ENCODE measurements at places on chromosomes 3 and 15.
A peak's percentile ranks its signal among the peaks of the same experiment; 100 is the strongest.

DNA sequence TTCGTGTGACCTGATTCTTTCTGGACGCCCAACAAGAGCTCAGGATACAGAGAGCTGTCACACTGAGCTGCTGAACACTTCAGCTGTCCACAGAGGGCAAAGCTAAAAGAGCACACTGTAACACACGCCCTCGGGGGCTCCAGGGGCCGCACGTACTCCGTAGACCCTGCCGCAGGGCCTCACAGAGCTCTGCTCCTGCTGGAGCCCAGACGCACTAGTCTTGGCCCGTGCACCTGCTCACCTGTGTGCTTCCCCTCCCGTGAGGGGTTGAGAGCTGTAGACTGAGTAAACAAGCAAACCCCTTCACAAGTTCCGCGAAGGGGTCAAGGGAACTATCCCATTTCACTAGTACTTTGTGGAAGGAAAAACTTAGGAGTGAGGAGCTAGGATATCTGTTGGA, 30.7 kb upstream of the TUSC7 start:
- DNase-seq, result no peak

- DNase-seq, result peak; percentile 97
Measured at GRCh38 chr3:129238945-129239705, 10.3 kb upstream of the COPG1 start.

GRCh38 chr3:27224197-27224596, 145.0 kb downstream of the NEK10 start:
- DNase-seq, result no peak

DNA sequence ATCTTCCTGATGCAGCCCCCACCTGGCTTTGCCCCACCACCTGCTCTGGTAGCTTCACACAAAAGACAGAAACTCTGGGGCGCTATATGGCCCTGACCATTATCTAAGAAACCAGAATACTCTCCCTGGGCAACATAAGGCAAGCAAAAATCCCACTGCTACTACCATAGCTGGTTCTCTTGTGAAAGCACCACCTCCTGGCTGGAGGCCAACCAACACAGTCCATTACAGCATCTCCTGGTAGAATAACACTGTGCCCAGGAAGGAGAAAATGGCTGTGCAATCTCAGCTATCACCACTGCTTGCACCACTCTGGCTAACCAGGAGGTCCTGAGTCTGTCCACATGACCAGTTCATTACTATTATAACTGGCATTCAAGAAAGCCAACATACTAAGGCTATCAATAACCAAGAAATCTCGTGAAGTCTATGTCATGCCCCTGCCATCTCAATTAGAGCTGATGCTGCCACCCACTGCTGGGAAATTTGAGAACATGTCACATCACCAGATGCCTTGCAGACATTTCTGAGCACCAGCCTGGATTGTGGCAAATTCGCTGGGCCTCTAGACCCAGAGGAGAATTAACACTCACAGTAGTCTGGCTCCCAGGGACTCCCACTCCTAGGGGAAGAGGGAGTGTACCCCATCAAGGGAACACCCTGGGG, 1114.8 kb downstream of the ROBO2 start:
- no peak for DNase-seq

GRCh38 chr3:186172353-186172752, 63.5 kb upstream of the ETV5 start:
- no peak for DNase-seq

DNA sequence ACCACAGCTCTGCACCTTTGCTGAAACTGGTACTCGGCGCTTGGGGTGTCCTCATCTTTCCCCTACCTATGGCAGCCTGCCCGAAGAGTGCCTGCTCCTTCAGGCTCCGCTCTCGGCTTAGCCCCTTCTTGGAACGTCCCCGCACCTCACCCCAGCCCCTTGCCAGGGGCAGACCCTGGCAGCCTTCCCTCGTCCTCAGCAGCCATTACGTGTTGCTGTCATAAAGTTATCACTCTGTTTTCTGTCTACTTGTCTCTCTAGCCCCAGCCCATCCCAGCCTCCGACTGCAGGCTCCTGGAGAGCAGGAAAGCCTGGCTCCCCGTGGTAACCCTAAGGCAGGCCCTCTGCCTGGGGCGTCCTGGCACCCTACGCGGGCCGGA, 5.1 kb upstream of the BAHD1 start:
- DNase-seq, result no peak

- no peak for DNase-seq
Measured at GRCh38 chr15:31550211-31550977, 223.8 kb downstream of the KLF13 start.

- peak; percentile 50 for DNase-seq
Measured at GRCh38 chr15:90561344-90562244, 31.9 kb downstream of the CRTC3 start.

- peak; percentile 27 for DNase-seq
Measured at GRCh38 chr3:29335438-29335837, 54.6 kb downstream of the RBMS3 start.

- DNase-seq, result no peak
Measured at GRCh38 chr15:100893964-100894295, 14.3 kb downstream of the ALDH1A3 start.

DNA sequence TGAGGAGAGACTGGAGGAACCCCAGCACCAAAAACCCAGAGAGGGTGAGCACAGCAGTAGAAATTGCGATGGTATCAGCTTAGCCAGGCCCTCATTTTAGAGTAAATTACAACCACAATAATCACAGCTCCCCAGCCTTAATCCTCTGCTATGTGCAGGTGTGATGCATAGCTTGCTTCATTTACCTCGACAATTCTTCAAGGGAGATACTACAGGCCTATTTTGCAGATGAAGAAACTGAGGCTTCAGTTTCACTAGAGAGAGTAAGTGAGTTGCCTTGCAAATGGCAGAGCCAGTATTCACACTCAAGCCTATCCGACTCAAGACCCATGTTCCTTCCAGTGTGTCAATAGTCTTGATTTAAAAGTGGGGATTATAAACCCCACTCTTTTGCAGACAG, 33.4 kb downstream of the LSM3 start:
- no peak for DNase-seq

GRCh38 chr3:30342318-30343060, 263.9 kb upstream of the TGFBR2 start:
- no peak for DNase-seq

- no peak for DNase-seq
Measured at GRCh38 chr3:177772908-177773557, 575.8 kb upstream of the TBL1XR1 start.

- DNase-seq, result no peak
Measured at GRCh38 chr15:84785053-84785452, 32.1 kb upstream of the ALPK3 start.

GRCh38 chr15:49255966-49256759, 86.1 kb downstream of the GALK2 start:
- DNase-seq, result no peak

GRCh38 chr3:109355625-109356441, 18.5 kb upstream of the DPPA4 start:
- DNase-seq, result no peak

GRCh38 chr3:25662736-25663320, 1.9 kb downstream of the TOP2B start:
- DNase-seq, result no peak

GRCh38 chr15:42375252-42375651, 16.0 kb downstream of the CAPN3 start:
- no peak for DNase-seq

- no peak for DNase-seq
Measured at GRCh38 chr3:40465111-40465407, 7.9 kb downstream of the RPL14 start.

GRCh38 chr15:37820380-37821128, 113.9 kb upstream of the TMCO5A start:
- no peak for DNase-seq

DNA sequence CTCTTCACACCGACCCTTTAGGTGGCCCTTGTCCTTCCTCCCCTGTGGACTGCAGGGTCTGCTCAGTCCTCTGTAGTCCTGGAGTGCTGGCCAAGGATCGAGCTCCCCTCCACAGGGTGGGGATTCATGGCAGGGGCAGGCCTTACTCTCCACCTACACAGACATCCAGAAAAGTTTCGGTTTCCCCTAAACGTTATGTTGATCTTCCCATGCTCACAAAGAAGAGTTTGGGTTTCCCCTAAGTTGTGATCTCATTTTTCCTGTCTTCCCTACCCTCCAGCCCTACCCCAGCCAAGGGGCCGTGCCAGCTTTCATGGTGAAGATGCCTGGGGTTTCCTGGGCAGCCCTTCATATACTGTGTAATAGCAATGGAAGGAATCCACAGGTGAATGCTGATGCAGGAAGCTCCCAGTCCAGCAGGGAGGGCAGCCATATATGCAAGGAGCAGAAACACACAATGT, 10.3 kb downstream of the STOML1 start:
- no peak for DNase-seq

- no peak for DNase-seq
Measured at GRCh38 chr3:128367221-128367620, 99.5 kb downstream of the DNAJB8 start.

GRCh38 chr3:14452740-14453710, 50.6 kb downstream of the SLC6A6 start:
- DNase-seq, result no peak

DNA sequence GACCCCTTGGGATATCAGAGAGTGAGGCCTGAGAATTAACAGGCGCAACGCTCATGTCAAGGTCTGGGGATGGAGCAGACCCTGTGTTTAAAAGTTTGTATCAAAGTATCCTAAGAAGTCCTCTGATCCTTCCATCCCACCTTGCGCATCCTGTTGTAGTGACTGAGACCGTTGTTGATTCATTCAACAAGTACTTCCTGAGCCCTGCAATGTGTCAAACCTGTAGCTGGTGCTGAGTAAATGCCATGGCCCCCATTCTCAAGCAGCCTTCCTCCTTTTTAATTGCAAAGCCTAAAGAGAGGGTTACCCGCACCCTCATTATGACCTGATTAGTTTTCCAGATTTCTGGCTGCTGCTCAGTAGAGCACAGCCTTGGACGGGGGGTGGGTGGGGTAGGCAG, 46.4 kb downstream of the RPLP1 start:
- no peak for DNase-seq

DNA sequence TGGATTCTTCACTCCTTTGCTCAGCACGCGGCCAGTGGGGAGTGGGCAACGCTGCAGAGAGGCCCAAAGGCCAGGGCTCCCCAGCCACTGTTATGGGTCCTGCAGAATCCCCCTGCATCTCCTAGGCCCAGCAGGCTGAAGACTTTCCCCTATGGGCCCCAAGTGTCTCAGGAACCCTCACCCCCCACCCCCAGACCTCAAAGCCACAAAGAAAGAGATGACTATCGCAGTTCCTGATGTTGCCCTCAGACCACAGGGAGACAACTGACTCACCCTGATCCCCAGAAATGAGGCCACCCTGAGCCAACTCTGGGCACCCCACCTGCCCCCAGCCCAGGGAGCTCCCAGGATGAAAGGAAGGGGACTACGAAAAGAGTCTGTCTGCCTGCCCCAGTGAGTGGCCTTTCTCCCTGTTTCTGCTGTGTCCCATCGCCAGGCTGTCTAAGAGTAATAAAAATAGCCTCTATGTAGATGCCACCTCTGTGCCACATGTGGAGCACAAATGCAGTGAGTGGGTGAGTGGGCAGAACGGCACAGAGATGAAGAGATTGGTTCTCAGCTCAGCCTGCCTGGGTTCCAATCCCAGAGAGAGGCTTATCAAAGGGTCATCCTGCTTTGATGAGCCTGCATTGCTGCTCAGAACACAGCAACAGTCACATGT, 283.0 kb downstream of the UACA start:
- DNase-seq, result peak; percentile 40

DNA sequence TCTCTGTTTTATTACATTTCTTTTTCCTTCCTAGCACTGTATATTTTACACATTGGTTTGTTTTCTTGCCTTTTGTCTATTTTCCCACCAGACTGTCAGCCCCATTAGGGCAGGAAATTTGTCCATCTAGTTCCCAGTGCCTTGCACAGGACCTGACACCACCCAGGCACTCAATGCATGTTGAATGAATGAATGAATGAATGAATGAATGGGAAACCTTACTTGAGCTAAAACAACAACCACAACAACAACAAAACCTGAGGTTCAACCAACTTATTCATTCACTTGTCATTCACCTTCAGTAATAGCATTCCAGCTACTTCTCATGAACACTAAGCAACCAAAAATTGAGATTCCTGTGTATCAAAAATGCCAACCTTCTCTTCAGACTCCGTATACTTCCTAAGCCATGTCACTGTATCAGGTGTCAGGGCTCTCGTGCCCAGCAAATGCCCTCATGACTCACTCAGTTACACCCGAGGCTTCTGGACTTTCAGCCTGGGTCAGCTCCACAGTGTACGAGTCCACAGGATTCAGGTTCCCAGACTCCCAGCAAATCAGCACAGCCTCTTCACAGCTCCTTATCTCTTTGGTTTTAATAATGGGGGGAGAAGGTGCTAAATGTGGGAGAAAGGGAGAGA, 37.3 kb downstream of the FSD2 start:
- no peak for DNase-seq

- DNase-seq, result no peak
Measured at GRCh38 chr3:49716169-49716568, 3.3 kb downstream of the AMIGO3 start.

- no peak for DNase-seq
Measured at GRCh38 chr3:197345390-197345789, 47.0 kb upstream of the DLG1 start.

GRCh38 chr3:30764891-30765290, 129.6 kb downstream of the GADL1 start:
- peak; percentile 43 for DNase-seq

- DNase-seq, result no peak
Measured at GRCh38 chr3:29694783-29695182, 413.9 kb downstream of the RBMS3 start.

DNA sequence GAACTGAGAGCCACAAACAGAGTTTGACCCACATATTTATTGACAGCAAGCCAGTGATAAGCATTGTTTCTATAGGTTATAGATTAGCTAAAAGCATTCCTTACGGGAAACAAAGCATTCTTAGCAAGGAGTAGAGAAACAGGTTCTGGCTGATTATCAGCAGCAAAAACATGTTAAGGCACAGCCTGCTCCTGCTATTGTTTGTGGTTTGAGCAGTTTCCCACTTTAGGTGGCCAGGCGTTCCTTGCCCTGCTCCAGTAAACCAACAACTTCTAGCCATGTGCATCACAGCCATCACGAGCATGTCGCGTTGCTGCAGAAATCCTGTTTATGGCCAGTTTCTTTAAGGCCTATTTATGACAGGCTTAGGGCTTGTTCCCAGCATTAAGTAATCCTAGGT, 44.7 kb upstream of the C2CD4B start:
- no peak for DNase-seq

GRCh38 chr3:40130721-40131120, 178.8 kb upstream of the EIF1B start:
- no peak for DNase-seq

DNA sequence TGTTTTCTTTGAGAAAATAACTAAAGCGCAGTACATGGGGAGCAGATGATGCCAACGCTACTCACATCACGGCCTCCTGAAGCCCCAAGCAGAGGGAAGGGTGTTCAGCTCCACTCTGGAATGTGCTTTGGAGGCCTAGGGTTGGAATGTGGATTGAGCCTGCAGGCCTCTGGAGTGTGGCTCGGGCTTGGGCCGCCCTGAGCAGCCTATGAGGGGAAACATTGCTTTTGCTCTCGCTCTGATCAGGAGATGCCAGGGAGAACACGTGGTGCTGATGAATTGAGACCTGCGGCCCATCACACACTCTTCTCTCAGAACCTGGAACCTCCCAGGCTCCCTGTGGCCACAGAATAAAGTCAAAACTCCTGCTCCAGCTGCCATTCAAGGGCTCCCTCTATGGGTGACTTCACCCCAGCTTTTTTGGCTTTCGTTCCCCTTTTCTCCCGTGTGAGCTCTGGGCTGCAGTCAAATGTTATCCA, 23.3 kb downstream of the CCDC13 start:
- DNase-seq, result peak; percentile 68
